ENCODE measurements at places on chromosomes 16 and 17.

DNA sequence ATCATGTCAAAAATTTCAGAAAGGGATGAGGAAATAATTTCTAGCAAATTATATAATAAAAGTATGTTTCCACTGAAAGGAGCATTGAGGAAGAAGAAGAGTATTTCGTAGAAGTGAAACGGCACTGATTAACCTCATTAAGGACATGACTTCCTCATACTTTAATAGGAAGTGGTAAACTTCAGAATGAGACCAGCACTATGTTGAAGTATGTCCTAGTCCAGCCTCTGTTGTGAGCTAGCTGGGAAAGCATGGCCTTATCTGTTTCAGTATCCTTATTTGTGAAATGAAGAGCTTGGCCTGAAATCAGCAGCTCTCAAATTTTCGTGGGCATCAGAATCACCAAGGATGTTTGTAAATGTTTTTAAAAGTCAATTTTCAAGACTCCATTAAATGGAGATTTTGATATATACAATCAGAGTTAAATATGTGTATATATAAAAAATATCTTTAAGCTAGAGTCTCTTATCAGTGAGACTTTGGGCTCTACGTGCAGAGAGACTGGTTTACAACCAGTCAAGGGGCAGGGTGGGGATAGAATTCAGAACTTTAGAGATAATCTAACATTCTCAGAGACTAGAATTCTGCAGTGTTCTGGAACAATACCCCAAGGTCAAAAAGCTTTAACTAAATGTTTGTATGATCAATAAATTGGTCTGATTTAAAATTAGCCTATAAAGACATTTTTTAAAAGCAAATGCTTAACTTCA, 365.4 kb downstream of the CDH13 start:
- no peak for DNase-seq

GRCh38 chr16:528111-529011, 849 bp downstream of the CAPN15 start:
- peak; percentile 23 for DNase-seq

DNA sequence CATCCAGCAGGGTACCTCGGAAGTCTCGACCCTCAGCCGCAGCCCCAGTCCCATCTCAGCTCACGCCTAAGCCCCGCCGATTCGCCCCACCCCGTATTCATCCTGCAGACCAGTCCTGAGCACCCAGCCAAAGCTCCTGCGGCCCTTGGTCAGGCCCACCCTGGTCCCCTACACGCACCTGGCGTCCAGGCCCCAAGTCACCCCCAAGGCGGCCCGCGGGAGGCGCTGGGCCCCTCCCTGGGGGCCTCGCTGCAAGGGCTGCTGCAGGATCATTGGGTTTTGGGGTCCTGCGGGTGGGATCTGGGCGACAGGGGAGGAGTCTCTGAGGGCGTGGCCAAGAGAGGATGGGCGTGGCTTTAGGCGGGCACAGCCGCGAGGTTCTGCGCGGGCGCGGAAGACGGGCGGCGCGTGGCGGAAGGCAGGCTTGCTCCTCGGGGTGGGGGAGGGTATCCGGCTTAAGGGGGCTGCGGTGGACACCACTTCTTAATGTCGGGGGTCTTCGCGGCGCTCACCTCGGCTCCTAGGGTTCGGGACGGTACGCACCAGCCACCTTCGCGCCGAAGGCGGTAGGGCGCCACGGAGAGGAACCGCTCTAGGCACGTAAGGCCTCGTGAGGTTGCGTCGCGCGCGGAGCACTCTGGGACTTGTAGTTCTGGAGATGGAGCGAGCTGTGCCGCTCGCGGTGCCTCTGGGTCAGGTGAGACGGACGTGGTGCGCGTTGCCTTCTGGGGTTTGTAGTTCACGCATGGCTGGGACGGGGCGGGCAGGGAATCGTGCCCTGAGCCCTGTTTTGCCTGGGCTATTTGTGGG, at the start of the genes HCFC1R1 and THOC6:
Gene HCFC1R1 (minus strand): TSS at position 274 of the 810 bp plus-strand sequence. CDS start 1 bp downstream, at position 273.
Gene THOC6 (plus strand): TSS at position 367 of the 810 bp plus-strand sequence. CDS start 292 bp downstream, at position 659.
- DNase-seq: peak; percentile 99

- DNase-seq: no peak
Observed at GRCh38 chr17:31530391-31530985, 139.0 kb downstream of the RAB11FIP4 start.

GRCh38 chr17:69551212-69552010, 136.9 kb downstream of the MAP2K6 start:
- no peak for DNase-seq

DNA sequence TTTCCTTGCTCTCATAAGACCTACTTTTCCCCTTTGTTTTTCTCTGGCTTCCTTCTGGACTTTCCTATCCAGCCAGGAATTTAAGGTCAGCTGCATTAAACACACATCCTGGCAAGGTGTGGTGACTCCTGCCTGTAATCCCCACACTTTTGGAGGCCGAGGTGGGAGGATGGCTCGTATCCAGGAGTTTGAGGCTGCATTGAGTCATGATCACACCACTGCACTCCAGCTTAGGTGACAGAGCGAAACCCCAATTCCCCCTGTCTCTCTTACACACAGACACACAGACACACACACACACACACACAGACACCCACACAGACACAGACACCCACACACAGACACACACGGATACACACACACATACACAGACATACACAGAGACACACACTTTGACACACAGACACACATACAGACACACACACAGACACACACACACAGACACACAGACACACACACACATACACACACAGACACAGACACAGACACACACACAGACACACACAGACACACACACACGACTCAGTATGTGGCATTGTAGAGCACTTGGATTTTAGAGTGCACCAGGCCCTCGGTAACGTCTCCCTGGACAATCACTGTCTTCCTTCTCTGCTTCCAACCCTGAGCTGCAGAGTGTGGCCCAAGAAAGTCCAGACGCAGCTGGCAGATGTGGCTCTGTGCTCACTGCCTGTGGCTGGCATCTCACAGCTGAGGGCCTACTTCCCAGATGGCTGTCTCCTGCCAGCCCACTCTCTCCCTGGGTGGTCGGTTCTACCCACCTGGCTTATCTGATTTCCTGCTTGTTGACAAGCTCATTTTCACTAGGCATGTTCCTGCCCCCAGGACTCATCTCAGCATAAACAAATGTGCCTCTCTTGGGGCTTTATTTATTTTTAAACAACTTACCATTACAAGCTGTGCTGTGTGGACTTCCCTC, 39.0 kb downstream of the NLRP1 start:
- DNase-seq: no peak

DNA sequence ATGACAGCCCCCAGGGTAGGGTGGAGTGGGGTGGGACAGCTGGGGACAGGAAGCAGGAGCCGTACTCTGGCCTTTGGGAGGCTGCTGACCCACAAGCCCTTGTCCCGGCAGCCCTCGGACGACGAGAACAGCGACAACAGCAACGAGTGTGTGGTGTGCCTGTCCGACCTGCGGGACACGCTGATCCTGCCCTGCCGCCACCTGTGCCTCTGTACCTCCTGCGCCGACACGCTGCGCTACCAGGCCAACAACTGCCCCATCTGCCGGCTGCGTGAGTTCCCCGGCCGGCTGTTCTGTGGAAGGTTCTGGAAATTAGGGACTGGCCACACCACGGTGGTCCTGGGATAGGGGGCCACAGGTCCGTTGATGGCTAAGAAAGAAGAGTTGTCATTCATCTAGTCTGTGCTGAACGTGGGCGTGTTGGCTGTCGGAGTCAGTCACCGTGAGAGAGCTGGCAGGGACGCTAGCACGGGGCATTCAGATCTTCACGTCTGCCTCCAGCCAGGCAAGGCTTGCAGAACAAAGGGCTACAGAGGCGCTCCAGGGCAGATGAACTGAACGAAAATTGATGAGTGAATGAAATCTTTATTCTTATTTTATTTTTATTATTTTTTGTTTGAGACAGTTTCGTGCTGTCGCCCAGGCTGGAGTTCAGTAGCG, 19.8 kb upstream of the NUDT16L1 start:
- DNase-seq: no peak

DNA sequence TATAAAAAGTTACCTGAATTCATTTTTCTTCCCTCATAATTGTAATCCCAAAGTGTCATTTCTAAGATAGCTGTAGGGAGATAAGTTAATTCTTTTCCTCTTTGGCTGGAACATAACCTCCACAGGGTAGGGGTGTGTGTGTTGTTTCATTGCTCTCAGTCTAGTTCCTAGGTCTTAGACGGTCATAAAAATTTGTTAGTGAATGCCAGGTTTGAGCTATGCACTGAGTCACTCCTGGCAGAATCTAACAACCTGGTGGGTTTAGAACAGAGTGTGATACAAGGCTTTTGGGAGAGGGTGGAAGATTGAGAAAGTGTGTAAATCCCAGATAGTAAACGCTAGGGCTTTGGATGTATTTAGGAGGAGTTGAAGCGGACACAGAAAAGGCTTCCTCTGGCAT, 894 bp upstream of the PHKG2 start:
- DNase-seq: no peak

Measured in NCI-H345 (cell line).